H1 (cell line): ENCODE measurements at places on chromosomes 4 and X. TPM values are rescaled to one million over a fixed set of nuclear protein-coding genes. Genes with fewer than 3 reads are reported as not detected.

Gene AMBN
- not detected in 2 replicates for total RNA-seq

Gene CLNK
- total RNA-seq = not detected in 2 replicates

Gene GUCY1A1
- total RNA-seq = not detected in 2 replicates

DNA sequence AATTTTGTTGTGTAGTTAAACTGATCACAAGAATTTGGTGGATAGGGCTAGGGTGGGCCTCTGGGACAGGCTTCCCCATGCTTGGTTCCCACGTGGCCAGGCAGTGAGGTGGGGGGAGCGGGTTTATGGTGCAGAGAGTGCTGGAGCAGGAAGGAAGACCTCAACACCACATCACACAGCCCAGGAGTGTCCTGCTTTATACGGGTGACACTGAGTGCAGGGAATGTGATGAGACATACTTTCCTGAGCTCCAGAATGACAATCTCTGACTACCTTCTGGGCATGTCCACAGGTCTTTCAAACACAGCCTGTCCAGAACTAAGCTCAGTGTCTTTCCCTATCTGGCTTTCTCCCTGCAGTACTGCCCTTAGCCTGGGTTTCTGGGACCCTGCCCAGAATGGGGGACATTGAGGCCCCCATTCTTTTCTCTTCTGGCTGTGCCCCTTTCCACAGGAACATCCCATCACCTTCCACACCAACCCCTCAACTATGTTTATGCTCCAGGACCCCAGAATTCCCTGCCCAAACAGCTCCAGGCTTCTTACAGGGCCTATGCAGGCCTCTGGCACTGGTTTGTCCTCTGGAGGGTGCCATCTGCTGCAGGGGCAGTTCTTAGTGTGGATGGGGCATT, 36.5 kb upstream of the RASL11B start:
- no peaks in the 10 kb centered on the region for H3K27me3 ChIP-seq
- H3K36me3 ChIP-seq = no peaks in the 10 kb centered on the region
- H3K4me1 ChIP-seq = no peaks in the 10 kb centered on the region
- H3K27ac ChIP-seq = no peak overlapping the region
- no peak overlapping the region for H3K4me3 ChIP-seq
- no peak for DNase-seq

GRCh38 chrX:106951230-106951629, 31.0 kb downstream of the CLDN2 start:
- H3K27ac ChIP-seq = no peak overlapping the region
- H3K27me3 ChIP-seq = no peaks in the 10 kb centered on the region
- H3K4me3 ChIP-seq = no peak overlapping the region
- no peaks in the 10 kb centered on the region for H3K36me3 ChIP-seq
- no peaks in the 10 kb centered on the region for H3K4me1 ChIP-seq

DNA sequence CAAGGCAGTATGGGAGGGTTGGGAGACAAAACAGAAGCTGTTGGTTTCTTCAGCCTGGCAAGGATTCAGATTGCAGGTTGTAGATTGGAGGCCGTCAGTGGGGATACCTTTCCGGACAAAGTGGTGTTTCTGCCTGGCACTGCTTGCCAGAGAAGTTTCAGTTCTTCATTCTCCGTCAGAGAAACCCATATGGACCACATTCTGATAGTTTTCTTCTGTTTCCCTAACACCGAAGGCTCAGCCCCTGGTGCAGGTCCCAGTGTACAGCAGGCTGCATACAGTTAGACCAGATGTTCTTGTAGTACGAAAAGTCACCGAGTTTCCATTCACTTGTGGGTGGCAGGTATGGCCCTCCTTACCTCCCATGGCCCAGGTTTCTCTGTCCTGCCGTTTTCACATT, 107.3 kb downstream of the PTTG2 start:
- H3K27ac ChIP-seq = no peak overlapping the region
- H3K4me1 ChIP-seq = no peaks in the 10 kb centered on the region; the same call in 1 of the 2 replicates
- no peak overlapping the region for H3K4me3 ChIP-seq
- H3K27me3 ChIP-seq = no peaks in the 10 kb centered on the region
- DNase-seq = no peak
- H3K36me3 ChIP-seq = no peaks in the 10 kb centered on the region

DNA sequence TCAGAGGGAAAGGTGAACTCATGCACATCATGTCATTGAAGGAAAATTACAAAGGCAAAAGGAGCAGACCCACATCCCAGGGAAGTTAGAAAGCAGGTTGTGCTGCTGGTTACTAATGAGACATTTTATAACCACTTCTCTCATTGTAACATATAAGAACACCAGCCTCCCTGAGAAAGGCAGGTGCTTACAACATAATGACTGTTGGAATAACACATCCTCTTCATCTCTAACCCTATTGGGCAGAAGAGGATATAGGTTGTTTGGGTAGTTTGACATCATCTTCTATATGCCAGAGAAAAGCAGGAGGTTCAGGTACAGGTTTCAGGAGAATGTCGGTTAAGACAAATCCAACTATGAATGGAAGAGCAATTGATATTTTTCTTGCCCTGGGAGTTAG, 77.6 kb downstream of the MAOA start:
- H3K27me3 ChIP-seq = no peaks in the 10 kb centered on the region
- no peak for DNase-seq
- no peak overlapping the region for H3K27ac ChIP-seq

GRCh38 chr4:2396781-2397368, 21.6 kb downstream of the ZFYVE28 start:
- H3K4me3 ChIP-seq = no peak overlapping the region
- H3K36me3 ChIP-seq = no peaks in the 10 kb centered on the region
- H3K27ac ChIP-seq = no peak overlapping the region
- no peaks in the 10 kb centered on the region for H3K27me3 ChIP-seq
